ENCODE measurements at places on chromosomes 7 and 10.

DNA sequence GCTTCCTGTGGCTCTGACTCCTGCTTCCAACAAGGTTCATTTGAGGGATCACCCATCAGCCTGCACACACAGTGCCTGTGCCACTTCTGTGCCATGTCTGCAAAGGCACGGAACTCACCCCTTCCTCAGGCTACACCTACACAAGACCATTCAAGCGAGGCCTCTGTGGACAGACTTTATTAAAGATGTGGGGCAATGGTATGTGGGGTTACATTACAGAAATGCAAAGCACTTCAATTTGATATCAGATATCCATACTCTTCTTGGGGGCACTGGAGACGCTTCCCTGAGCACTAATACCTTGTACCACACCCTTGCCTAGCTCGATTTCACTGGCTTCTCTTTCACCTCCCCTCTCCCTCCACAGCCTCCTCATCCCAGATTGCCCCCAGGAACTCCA lies 84.4 kb upstream of the FGL2 start:
- no peak for DNase-seq

- DNase-seq = no peak
Measured at GRCh38 chr10:11097686-11098085, 80.0 kb downstream of the CELF2 start.

GRCh38 chr7:110253093-110253492 lies 837.8 kb upstream of the LRRN3 start:
- DNase-seq = no peak

- DNase-seq = no peak
Measured at GRCh38 chr7:31096877-31097258, 44.8 kb downstream of the ADCYAP1R1 start.

GRCh38 chr10:27997865-27998177 lies 1.1 kb downstream of the ODAD2 start:
- no peak for DNase-seq

- DNase-seq = no peak
Measured at GRCh38 chr10:71835671-71836595, 15.1 kb downstream of the PSAP start.

DNA sequence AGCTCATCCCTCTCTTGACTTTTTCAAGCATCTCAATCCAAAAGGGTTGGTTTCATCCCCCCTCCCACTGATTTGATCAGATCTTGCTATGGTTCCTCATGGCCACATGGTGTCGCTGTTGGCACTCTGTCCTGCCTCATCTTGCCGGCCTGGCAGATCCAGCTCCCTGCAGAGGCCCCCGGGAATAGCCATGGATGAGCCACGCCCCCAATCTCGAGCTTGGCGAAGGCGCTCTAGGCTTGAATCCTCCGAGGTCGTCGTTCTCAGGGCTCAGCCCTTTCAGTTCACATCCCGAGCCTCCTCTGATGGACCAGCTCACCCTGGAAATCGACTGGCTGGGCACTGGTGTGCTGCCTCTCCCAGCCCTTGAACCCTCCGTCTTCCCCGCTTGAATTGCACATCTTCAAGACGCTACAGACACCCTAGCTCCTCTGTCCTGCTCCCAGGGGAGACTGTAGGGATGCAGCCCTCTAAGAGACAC lies 628.7 kb downstream of the TYW1 start:
- no peak for DNase-seq

DNA sequence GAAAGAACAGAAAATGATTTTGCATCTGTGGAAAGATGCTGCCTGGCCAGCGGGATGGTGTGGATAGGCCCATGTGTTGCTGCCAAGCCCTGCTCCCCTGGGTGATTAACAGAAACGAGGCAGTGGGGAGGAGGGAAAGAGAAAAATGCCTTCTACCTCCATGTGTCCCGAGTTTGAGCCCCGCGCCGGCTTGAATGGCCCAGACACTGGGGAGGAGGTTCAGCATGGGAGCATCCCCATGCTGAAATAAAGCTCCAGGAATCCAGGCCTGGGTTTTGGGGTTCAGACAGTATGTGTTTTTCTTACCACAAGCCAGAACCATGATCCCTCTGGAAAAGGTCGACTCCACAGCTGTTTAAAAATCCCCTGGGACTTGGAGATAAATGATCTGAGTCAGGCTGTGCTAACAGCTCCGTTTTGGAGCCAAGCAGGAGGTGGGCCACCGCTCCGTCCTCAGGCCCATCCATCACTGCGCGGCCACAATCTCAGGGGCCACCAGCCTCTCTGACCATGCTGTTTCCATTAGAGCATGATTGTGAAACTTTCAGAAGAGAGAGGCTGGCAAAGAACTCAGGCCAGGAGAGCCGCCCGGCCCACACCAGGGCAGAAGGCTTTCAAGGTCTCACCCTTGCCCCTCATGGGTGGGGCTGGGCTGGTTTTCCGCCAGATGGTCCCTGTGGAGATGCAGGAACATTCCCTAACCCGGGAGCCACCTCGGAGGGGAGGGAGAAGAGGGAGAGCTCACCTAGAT lies 299.7 kb downstream of the ZEB1 start:
- DNase-seq = no peak

DNA sequence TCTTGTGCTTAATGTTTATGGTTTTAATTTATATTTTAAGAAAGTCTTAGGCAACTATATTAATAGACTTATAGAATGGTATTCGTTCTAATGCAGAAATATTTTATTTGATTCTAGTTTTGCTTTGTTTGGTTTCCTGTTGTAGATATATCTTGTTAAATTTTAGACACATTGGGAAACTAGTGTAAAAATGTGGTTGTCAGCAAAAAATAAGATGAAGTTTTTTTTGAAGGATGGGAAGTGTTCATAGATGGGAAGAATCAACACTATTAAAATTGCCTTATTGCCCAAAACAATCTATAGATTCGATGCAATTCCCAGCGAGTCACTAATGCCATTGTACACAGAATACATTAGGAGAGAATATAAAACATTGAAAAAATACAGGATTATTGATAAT lies 278.9 kb downstream of the ZWINT start:
- DNase-seq = no peak

DNA sequence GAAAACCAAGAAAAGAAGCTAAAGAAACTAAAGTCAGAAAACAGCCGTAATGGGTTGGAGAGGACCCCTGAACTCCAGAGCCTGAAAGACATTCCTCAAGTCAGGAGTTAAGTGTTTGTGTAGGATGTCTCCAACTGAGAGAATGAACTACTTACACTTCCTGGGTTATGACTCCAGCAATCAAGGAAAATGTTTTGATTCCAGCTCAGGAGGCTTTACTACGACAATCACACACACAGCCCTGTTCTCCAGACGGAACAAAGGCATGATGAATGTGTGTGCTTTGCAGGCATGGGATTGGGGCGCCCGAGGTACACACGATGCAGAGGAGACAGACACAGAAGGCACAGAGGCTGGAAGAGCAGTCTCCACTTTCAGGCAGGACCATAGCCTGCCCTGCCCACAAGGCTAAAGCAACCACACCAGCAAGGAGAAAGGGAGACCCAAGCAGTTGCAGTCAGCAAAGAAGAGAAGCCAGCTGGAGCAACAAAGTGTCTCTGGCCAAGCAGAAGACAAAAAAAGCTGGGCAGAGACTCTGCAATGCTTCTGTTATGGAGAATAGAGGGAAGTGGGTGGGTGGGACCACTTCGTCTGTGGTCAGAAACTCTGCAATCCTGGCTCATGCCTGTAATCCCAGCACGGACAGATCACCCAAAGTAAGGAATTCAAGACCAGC lies 89.1 kb downstream of the GRB10 start:
- no peak for DNase-seq

- no peak for DNase-seq
Measured at GRCh38 chr7:315516-316265, 25.7 kb downstream of the FOXL3 start.

- DNase-seq = no peak
Measured at GRCh38 chr7:84677117-84677732, 482.6 kb upstream of the SEMA3A start.

- no peak for DNase-seq
Measured at GRCh38 chr10:79030705-79031104, 38.1 kb upstream of the ZMIZ1 start.

GRCh38 chr10:4586776-4587175 lies 239.2 kb upstream of the AKR1E2 start:
- DNase-seq = no peak

- DNase-seq = no peak
Measured at GRCh38 chr7:66246554-66247171, 41.5 kb downstream of the TPST1 start.

DNA sequence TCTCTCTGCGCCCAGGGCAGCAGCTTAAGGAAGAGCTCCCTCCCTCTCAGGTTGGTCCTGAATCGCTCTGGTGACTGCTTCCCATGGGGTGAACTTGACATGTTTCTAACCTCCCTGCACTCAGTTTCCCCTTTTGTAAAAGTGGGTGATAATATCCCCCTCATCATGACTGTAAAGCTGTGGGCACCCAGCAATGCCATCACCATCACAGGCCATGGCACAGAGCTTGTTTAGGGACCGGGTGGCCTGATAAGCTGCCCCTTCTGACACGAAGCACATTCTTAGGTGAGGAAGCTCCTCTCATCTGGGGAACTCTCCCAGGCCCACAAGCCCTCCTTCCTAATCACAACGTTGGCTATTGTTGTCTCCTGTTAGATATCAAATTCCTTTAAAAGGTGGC lies 972.8 kb upstream of the ZNF722 start:
- no peak for DNase-seq

DNA sequence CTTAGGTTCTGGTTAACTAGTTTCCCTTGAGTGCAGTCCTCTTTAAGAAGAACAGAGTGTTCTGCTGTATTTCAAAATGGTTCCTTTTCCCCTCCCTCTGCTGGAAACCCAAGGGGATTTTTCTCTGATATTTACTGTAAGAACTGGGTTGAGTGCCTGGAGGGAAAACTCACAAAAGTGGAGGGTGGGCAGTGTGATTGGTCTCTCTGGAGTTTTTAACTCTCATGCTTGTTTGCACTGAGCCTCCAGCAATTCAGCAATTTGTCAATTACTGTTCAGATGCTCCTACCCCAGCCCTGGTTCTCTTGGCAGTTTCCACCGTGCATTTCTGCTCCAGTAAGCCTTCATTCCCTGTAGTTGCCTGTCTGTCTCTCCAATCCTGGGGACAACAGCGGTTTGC lies 273.4 kb upstream of the SORCS1 start:
- no peak for DNase-seq

- no peak for DNase-seq
Measured at GRCh38 chr10:5647507-5648240, 18.7 kb downstream of the ASB13 start.

- DNase-seq = no peak
Measured at GRCh38 chr7:91292506-91292905, 28.3 kb downstream of the FZD1 start.

GRCh38 chr7:33243319-33243881 lies 114.0 kb downstream of the BBS9 start:
- no peak for DNase-seq

DNA sequence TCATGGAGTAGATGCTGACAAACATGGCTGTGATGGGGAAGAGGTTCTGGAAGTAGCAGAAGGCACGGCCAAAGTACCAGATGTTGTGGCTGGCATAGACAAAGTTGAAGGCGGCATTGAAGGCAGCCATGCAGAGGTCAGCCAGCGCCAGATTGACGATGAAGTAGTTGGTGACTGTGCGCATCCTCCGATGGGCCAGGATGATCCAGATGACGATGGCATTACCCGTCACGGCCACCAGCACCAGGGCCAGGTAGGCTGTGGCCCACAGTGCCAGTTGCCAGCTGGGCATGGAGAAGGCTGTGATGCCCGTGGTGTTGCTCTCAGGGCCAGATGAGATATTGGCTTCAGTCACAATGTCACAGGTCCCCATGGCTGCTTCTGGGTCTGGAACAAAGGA lies 767 bp downstream of the TACR2 start:
- DNase-seq = no peak

DNA sequence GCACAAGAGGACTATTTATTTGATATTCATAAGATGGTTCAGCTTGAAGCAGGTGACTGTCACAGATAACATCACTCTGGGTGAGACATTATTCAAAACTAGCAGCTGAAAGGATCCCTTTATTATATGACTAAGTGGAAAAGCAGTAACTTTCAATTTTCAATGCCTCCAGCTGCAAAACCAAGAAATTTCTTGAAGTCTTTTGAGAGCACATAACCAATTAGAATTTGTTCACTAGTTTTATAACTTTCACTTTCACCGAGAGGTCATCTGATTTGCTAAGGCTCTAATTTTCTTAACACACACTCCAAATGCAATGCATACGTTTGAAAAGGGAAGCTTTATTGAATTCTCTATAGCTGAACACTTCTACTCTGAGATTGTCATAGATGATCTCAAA lies 88.6 kb upstream of the KLF14 start:
- DNase-seq = no peak

- no peak for DNase-seq
Measured at GRCh38 chr7:103387242-103387641, 39.8 kb downstream of the PSMC2 start.

DNA sequence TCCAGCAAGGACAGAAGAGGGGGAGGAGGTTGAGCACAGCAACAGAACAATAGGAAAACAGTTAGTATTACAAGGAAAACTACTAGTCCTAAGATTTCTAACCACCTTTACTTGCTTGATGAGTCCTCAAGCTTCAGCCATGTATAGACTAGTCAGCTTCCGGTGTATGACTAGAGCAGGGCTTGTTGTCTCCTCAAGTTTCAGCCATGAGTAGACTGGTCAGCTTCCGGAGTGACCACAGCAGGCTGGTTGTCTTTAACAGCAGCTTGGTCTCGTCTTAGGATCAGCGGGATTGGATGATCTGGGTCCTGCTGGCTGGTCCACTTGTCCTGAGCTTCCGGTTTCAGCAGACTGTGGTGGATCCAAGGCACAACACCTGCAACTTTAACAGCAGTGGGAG lies 10.6 kb upstream of the ZNF239 start:
- DNase-seq = no peak

- DNase-seq = no peak
Measured at GRCh38 chr10:132496360-132497062, 41.1 kb upstream of the INPP5A start.

- DNase-seq = no peak
Measured at GRCh38 chr10:129968020-129968852, 4.2 kb upstream of the EBF3 start.

DNA sequence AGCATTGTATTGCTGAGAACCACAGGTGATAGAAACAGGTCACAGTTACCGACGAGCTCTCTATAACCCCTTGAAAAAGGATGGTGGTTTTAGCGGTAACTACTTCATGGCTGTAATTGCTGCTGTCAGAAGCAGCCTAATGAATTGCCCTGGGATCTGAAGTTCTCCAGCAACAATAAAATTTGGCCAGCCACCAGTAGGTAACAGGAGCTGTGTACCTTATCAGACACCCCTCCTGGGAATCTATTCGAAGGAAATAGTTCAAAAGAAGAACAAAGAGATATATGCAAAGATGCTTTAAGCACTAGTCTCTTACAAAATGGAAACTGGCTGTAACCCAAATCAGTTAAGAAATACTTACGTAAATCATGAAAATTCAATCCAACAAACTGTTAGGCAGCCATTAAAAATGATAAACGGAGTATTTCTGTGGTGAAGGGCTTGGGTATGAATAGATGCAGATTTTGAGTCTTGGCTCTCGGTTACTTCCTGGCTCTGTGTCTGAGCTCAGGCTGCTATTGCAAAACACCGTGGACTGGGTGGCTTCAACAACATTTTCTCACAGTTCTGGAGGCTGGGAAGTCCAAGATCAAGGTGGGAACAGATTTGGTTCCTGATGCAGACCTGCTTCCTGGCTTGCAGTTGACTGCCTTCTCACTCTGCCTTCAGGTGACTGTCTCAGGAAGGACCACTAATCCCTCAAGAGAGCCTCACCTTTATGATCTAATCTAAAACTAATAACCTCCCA lies 1.6 kb downstream of the MSRB2 start:
- no peak for DNase-seq

Measured in stimulated activated CD4-positive, alpha-beta T cell treated with anti-CD3 and anti-CD28 coated beads, Interleukin-1b, Interleukin-23, amount 100 ng/mL, for 1 hour (primary cell).